CD4-positive, alpha-beta T cell treated with Interleukin-10 for 1 hour (primary cell): ENCODE measurements at places on chromosomes 6 and 20.

DNA sequence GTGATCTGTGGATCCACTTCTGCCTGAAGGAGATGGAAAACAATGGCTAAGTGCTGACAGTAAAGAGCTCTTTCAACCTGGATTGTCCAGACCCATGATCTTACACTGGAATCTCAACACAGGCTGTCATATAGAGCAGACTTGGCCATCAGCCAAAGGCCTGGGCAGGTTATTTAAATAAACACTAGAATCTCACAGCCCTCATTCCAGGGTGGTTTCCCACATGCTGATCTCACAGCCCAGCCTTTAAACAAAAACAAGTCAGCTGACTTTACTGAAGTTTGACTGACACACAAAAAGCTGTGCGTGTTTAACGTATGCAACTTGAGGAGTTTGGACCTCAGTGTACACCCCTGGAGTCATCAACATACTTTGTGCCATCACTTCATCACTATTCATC, 28.4 kb downstream of the SYNDIG1 start:
- no peak for DNase-seq

DNA sequence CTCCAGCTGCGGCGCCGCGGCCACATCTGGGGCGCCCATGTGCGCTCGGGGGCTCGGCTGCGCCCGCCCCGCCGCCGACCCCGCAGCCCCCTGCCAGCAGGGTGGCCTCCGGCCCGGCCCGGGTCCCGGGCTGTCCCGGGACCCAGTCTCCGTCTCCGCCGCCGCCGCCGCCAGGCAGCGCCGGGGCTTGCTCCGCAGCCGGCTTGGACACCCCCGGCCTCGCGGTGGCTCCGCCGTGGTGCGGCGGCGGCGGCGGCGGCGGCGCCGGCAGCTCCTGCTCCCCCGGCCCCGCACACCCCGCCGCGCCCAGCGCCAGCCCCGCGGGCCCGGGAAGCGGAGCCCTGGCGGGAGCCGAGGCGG, 219 bp downstream of the ISM1 start:
- no peak for DNase-seq

DNA sequence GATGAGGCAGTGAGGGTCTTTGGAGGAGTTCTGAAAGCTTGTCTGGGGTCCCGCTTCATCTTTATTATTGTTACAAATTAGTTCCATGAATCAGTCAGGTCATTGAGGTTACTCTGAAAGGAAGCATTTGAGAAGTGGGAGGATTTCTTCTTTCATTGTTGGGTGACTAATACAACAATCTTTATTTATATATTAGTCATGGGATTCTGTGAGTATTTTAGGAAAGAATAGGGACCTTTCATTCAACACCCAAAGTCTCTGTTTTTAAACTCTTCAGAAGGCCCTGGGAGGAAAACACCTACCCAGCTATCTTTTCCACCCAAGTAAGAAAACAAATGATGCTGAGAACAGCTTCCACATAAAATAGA, 98.3 kb downstream of the SOD2 start:
- DNase-seq: no peak

GRCh38 chr20:13671916-13672378, 33.2 kb upstream of the TASP1 start:
- no peak for DNase-seq

DNA sequence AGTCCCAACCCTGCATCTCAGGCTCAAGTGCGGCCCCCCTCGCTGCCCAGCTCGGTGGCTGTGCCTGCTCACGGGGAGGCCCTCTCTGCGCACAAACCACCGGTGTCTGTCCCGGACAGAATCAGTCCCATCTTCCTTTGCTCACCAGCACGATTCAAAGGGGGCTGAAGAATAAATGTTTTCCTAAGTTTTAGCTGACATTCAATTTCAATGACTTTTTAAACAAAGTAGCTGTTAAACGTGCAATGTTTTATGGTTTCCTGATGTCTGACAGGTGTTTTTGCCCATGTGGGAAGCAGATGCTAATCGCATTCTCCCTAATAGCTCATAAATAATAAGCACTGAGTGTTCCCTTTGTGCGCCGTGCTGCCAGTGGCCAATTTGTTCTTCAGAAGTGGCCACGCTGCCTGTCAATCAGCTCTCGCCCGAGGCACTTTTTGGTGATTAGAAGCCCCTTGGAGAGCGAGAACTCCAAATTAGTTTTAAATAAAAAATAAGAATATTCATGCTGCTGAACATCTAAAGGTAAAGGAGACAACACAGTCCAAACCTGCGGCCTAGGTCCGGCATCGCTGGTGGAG, 26.3 kb downstream of the BHLHE23 start:
- DNase-seq: no peak
